ENCODE measurements at places on chromosomes 5 and 9.

- no peak for DNase-seq
Measured at GRCh38 chr9:89137542-89138462, 40.8 kb downstream of the SHC3 start.

DNA sequence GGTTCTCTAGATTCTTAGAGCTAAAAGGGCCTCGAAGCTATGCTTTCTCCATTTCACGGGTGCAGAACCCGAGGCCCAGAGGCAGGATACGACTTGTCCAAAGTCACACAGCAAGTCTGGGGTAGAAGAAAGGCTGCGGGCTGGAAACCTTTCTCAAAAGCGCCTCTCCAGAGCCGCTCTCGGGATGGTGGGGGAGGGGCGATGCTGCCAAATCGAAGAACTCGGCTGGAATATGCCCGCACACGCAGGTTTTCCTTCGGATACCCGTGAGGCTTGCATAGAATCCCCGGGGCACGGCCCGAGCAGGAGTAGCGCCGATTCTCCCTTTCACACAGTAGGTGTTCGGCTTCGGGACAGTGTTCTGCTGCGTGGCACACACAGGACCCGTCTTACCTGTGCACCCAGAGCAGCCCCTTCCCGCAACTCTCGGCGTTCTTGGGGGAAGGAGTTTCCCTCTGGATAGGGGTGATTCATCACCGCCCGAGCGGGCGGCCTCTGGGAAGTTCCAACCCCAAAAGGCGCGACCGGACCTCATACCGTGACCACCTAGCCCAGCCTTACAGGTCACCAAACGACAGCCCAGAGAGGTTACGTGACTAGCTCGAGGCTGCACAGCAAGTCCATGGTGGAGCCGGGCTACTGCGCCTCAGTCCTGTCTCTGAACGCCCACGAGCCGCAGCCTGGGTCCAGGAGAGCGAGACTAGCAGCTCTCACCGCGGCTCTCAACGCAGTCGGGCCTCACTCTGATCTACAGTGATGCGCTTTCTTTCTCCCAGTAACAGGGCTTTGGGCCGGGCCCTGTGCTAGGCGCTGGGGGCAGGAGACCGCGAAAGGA, 4.1 kb downstream of the PAX5 start:
- no peak for DNase-seq

GRCh38 chr9:19935422-19935821, 146.6 kb upstream of the SLC24A2 start:
- DNase-seq = no peak

DNA sequence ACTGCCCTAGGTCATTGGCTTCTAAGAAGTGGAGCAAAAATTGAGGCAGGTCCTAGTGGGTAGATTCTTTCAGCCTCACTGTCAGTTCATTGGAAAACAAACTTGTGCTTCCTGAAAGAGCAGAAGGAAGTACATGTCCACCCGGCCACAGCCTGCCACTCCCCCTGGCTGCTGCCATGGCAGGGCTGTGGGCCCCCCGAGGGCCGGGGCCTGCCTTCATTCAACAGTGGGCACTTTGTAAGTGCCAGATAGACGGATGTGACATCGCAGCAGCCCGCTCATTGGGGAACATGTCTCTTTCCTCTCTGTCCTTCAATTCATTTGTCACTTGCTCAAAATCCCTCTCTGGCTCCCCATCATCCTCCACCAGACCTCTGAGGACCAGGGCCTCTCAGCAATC, 20.6 kb upstream of the NEURL1B start:
- no peak for DNase-seq

- no peak for DNase-seq
Measured at GRCh38 chr5:6872441-6873160, 159.4 kb downstream of the TENT4A start.
